ENCODE measurements at places on chromosomes 5 and 9.

DNA sequence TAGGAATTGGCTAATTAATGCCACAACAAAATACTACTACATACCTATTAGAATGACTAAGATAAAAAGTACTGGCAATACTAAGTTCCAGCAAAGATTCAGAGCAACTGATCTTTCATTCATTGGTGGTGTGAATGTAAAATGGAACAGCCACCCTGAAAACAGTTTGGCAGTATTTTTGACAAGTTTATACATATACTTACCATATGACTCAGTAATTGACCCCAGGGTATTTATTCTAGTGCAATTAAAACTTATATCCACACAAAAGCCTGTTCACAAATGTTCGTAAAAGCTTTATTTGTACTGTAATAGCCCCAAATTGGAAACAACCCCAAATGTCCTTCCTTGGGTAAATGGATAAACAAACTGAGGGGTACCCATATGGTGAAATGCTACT, 270.8 kb upstream of the ACTBL2 start:
- DNase-seq: no peak

- DNase-seq: no peak
These were observed 11.6 kb upstream of the FBP1 start for GRCh38 chr9:94650949-94651348.

DNA sequence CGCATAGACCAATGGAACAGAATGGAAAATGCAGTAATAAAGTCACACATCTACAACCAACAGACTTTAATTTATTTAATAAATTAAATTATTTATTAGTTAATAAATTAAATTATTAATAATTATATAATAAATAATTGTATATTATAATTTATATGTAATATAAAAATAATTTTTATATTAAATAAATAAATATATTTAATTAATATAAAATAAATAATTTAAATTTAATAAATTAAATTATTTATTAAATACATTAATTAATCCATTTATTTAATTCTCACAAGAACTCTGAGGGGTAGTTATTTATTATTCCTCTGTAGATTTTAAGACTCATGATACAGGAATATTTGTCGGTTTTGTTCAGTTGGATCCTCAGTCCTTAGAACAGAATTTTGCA, 176.1 kb upstream of the ADAMTS19 start:
- no peak for DNase-seq

GRCh38 chr9:129263836-129264235, 85.8 kb upstream of the IER5L start:
- no peak for DNase-seq

GRCh38 chr5:179120421-179120861, 60.3 kb downstream of the ZNF354C start:
- no peak for DNase-seq

DNA sequence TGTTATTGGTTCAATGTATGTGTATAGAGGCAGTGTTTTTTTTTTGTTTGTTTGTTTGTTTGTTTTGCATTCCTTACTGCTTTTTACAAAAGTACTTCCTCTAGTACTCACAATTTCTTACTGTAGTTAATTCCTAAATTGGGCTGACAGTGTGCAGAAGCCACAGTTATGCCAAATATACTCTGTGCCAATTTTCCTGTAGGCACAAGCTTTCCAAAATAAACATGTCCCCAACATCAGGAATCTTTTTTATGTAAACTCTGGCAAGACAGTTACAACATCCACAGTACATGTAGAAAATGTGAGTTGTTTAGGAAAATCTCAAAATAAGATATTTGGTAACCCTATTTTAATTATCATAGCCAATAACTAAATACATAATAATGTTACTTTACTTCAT, 161.6 kb upstream of the TSLP start:
- DNase-seq: no peak

DNA sequence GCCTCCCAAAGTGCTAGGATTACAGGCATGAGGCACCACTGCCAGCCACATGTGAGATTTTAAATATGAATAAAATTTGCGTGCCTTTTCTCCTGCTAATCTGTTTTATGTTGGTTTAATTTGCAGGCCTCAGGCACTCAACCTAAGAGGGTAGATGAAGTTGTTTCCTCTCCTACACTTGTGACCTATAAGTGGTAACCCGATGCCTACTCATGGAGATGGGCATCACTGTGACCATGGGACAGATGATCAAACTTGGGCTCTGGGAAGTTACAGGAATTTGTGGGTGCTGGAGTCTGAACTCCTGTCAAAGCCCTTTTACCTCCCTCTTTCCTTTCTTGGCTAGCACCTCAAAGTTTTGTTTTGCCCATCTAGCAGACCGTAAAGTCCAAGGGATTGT, 1.1 kb downstream of the SLC28A3 start:
- DNase-seq: no peak

- DNase-seq: no peak
These were observed 35.6 kb downstream of the TNFSF8 start for GRCh38 chr9:114894609-114895433.

DNA sequence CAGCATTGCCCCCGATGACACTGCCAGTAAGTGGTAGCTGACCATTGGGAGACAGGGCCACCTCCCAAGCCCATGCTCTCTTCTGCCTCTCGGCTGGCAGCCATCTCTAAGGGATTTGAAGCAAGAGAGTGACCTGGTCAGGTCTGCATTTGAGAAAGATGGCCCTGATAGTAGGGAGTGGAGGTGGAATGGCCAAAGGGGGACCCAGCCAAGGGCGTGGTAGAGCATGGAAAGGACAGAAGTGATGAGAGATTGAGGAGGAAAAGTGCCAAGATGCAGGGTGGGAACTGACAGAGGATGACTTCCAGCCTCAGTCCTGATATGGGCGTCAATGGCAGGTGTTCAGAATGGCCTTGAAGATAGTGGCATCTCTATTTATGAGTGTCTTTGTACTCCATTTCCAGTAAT, 9.0 kb downstream of the ABL1 start:
- DNase-seq: no peak

- DNase-seq: no peak
These were observed 38.3 kb upstream of the FAM120AOS start for GRCh38 chr9:93491593-93492232.

DNA sequence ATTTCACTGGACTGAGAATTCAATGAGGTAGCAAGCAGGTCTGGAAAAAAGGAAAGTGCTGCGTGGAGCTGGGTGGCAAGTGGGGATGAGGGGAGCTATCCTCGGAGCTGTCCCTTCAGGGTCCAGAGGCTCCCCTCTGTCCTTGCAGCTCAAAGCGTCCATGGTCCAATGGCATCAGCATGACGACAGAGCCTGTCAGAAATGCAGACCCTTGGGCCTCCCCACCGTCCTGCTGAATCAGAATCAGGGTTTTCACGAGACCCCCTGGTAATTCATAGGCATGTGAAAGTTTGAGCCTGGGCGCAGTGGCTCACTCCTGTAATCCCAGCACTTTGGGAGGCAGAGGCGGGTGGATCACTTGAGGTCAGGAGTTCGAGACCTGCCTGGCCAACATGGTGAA, 5.5 kb downstream of the HIGD2A start:
- no peak for DNase-seq

DNA sequence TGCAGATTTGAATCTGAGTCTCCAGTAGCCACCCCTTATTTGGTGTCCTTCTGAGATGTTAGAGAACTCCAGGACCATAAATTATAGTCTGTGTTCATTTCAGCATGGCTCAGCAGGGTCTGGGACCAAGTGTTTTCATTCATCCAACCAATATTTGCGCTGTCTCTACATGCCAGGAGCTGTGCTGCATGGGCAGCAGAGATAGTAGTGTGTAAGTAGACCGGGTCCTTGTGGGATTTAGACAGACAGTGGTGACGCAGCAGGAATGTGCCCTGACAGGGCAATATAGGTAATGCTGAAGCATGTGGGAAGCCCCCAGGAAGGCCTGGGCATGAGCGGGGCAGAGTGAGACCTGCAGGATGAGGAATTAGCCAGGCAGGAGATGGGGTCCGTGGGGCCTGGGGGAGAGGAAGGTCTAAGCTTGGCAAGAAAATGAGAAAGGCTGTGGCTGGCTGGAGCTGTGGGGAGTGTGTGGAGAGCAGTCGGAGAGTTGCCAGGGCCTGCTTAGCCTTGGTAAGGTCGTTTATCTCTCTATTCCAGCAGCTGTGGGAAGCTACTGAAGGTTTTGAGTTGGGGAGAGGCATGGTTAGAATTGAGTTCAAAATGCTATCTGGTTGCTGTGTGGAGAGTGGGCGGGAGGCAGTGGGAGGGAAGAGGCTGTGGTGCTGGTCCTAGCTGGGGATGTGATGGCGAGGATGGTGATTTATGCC, 16.8 kb downstream of the STXBP1 start:
- DNase-seq: no peak

DNA sequence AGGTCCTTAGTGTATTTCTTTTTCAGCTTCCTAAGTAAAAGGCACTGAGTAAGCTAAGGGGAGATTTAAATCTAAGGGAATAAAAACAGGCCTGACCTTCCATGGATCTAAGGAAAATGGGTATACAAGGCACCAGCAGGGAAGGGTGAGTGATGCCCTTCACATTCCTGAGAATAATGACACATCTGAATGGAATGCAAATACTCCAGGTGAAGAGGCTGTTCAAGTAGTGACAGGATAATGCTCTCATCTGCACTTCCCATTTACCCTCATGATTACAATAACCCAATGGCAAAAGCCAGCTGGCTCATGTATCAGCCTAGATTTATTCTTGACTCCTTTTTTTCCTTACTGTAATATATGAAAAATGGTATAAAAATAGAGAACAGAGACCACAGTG, 216.2 kb upstream of the ACTBL2 start:
- no peak for DNase-seq

DNA sequence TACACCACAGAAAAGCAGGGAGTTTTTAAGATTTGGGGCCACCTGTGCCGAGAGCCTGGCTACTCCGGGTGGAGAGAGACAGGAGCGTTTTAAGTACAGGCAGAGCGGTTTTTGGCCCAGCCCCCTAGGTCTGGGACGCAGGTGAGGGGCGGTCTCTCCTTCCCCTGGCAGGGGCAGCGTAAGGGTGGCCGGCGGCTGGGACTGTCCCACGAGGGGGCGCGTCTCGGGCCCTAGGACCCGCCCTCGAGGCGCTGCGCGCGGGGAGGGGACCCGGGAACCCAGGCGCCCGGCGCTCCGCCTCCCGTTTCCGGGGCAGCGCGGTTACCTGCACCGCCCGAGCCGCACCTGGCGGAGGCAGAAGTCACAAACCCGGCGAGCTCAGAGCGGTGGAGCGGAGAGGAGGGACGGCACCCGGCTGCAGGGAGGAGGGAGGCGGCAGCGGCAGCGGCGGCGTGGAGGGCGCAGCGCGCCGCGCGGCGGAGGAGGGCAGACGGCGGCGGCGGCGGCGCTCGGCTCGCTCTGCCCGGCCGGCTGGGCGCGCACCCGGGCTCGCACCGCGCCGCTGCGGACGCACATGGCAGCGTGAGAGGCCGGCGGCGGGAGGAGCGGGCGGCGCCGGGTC, at the start of gene WWC1:
Gene WWC1 (plus strand): TSS at position 304 of the 622 bp plus-strand sequence. CDS start 508 bp downstream, outside the sequence.
- peak; percentile 46 for DNase-seq

DNA sequence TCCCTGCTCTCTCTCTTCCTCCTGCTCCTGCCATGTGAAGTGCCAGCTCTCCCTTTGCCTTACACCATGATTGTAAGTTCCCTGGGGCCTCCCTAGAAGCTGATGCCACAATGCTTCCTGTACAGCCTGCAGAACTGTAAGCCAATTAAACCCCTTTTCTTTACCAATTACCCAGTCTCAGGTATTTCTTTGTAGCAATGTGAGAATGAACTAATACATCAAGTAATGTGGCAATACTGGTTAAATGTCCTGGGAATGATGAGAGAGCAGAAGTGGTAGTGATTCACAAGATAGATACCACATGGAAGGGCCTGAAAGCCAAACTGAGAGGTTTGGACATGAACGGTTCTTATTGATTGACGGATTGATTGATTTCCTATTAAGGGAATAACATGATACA, 62.6 kb upstream of the IL12B start:
- DNase-seq: no peak

DNA sequence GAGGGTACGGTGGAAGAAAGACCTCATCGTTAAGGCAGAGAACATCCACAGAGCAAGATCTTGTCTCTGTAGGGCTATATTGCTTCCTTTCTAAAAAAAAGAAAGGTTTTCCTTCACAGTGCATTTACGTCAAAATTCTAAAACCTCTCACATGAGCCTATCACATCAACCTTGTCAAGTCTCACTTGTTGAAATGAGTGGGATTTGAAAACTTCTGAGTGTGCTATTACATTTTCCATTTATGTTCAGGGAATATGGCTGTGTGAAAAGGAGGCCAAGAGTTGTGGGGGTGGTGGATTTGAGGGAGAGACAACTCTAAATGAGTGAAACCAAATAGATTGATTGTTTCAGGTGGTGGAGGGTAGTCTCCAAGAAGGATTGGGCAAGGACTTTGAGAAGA, 147.1 kb upstream of the MPDZ start:
- DNase-seq: no peak

- DNase-seq: no peak
These were observed 2.6 kb upstream of the TMEM268 start for GRCh38 chr9:114608525-114608796.
